ENCODE measurements at places on chromosomes 1 and 21.
A peak's percentile ranks its signal among the peaks of the same experiment; 100 is the strongest.

DNA sequence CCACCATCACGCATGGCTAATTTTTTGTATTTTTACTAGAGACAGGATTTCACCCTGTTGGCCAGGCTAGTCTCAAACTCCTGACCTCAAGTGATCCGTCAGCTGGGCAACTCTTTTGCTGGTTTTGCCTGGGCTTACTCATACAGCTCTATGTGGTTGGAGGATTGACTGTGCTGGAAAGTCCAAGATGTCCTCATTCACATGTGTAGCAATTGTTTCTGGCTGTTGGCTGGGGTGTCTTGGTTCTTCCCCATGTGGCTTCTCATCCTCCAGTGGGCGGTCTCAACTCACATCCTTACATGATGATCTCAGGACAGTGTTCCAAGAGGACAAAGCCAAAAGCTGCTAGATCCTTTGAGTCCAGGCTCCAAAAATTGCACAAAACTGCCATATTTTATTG, 53.3 kb downstream of the TEX35 start:
- DNase-seq: no peak

DNA sequence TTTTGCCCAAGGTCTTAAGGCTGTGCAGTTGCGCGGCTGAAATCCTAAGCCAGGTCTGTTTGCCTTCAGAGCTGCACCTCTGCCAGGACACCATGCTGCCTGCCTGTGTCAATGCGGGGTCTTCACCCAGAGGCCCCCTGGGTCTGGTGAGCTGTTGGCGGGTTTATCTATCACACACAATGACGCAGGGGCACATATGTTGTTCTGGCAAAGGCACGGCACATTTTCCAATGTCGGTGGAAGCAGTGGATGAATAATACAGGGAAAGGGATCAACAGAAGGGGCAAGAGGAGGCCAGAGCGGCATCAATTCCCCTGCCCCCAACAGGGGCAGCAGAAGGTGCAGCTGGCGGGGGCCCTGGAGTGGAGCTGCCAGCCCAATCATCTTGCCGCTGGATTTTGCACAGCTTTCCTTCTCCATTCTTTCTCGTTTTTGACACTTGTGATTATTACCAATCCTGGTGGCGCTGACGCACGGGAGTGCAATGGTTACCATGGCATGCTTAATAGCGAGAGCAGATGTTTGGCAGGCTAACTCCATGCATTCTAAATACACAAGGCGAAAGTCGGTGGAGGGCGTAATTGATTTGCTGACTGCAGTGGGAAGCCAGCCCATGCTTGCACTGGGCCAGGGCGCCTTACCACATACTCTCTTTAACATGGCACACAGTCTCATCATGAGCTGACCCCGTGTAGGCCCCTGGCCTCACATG, 45.8 kb upstream of the CYP2J2 start:
- DNase-seq: no peak

DNA sequence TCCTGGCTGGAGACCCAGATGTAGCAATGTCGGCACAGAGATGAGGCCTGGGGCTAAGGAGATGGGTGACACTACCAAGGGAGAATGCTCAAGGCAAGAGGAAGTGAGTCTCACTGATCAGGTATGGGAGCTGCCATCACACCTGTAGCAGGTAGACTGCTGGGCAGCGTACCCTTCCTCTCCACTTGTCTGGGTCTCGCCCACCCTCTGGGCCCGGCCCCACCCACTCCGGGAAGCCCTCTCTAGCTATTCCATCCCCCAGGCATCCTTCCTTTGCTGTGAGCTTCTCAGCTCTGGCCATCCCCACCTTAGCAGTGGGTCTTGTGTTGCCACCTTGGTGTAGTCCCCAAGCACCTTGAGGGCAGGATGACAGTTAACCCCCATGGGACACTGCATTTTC, 87.7 kb upstream of the EDN2 start:
- no peak for DNase-seq

- DNase-seq: no peak
Observed at GRCh38 chr1:7962014-7962335, 464 bp downstream of the PARK7 start.

GRCh38 chr1:167198518-167199133, 22.1 kb upstream of the POU2F1 start:
- no peak for DNase-seq

DNA sequence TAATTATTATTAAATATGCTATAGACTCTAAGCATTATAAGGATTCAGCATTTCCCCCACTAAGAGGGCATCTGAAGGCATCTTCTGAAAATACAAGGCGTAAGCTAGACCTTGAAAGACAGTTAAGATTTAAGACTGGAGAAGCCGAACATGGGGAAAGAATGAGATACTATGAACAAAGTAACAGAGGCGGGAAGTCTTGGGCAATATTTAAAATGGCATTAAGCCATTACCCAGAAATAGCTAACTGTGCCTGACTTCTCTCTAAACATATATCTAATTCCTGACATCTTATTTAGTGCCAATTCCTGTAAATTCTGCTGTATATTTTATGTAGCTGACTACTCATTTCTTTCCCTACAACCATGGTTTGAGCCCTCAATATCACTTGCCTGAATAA, 20.9 kb downstream of the DPH5 start:
- no peak for DNase-seq

GRCh38 chr1:24020025-24020424, 39.9 kb upstream of the SRSF10 start:
- DNase-seq: no peak

DNA sequence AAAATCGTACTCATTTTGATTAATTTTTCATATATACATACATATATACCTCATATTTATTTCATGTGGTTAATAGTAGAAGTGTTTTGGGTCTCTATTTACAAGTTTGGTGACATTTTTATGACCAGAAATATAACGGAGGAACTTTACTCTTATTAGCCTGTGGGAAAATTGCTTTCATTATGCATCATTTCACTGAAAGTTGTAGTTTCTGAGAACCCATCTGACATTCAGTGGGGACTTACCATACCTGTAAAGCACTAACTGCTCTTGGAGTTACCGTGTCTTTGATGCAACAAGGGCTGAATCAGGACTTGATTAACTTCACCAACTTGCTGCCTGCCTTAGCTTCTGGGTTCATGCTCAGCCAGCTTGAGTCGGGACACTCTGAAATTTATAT, 49.9 kb upstream of the ITPKB start:
- no peak for DNase-seq

DNA sequence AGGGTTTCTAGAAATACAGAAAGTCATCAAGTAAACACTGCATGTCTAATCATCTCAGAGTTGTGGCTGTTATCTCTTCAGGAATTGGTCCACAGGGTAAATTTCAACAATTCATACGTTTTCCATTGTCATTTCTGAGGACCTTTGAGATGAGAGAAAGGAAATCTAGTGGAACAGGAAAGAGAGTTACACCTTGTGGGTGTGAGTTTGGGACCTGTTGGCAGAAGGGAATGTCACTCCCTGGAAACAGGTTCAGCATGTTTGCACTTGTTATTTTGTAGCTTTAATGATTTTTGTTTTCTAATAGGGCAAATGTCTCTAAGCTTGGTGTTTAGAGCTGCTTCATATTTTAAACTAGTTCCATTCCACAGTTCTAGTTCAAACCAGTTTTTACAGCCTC, 5.6 kb downstream of the TMEM167B start:
- DNase-seq: no peak

DNA sequence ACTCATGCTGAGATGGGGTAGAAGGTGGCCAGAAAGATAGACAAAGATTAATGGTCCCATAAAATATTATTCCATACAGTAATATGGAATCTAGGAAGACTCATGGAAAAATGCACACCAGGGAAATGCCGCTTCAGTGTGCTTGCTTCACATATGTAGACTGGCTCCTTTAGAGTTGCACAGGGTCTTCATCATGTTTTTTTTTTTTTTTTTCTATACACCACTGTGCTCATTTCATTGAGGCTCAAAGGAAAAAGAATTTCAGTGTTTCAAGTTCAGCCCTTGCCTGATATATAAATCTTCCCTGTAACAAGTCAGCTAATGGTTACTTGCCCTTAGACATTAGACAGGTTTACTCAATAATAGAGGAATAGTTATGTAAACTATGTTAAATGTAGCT, 33.2 kb downstream of the KCNK2 start:
- no peak for DNase-seq

DNA sequence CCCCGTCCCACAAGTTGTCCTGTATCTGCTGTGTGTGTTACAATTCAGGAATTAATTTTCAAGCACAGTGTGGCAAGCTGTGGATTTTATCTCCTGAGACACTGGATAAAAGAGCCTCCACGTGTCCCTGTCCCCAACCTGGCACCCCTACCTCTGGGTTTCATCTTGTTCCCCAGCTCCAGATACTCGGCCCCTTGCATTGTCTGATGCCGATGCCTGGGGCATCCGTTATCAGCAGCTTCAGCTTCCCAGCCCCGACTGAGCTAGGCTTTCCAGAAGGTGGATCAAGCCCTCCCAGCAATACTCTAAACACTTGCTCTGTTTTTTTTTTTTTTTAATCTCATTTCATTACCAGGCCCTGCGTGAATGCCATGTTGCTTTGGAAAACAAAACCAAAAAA, 159.4 kb downstream of the PLXNA2 start:
- DNase-seq: no peak

GRCh38 chr21:41847066-41847804, 31.9 kb downstream of the PRDM15 start:
- no peak for DNase-seq

DNA sequence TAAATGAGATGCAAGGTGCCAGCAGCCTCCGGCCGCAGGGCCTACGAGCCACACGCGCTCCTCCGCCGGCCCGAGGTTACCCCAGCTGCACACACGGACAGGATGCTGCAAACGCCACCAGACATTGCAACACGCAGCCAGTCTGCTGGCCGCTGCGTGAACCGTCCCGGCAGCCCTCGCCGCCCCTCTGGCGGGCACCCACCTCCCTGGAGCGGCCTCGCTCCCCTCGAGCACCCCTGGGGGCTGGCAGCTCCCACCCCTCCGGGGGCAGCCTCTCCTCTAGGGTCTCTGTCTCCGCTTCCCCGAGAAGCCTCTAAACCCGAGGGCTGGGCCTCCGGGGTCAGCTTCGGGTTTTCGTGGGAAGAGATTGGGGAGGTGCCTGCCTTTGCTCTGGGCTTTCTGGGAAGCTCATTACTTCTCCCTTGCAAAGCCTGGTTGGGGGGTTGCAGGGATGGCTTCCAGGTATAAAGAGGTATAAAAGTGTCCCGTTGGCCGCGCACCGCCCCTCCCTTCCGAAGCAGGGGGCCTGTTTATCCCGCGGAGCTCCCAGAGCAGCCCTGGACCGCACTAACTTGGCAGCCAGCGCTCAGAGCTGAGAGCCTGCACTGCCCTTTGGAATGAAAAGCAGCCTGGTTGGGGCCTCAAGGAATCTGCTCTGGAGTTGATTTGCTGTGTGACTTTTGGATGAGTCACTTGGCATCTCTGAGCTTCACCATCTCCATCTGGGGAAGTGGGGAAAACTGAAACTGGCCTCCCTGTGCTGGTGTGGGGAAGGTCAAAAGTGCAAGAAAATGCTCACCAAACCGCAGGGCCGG, 21.8 kb downstream of the DHRS3 start:
- DNase-seq: peak; percentile 88

- DNase-seq: no peak
Observed at GRCh38 chr1:10617318-10617717, 142.6 kb downstream of the PEX14 start.

- DNase-seq: no peak
Observed at GRCh38 chr1:4734791-4735190, 80.4 kb downstream of the AJAP1 start.

DNA sequence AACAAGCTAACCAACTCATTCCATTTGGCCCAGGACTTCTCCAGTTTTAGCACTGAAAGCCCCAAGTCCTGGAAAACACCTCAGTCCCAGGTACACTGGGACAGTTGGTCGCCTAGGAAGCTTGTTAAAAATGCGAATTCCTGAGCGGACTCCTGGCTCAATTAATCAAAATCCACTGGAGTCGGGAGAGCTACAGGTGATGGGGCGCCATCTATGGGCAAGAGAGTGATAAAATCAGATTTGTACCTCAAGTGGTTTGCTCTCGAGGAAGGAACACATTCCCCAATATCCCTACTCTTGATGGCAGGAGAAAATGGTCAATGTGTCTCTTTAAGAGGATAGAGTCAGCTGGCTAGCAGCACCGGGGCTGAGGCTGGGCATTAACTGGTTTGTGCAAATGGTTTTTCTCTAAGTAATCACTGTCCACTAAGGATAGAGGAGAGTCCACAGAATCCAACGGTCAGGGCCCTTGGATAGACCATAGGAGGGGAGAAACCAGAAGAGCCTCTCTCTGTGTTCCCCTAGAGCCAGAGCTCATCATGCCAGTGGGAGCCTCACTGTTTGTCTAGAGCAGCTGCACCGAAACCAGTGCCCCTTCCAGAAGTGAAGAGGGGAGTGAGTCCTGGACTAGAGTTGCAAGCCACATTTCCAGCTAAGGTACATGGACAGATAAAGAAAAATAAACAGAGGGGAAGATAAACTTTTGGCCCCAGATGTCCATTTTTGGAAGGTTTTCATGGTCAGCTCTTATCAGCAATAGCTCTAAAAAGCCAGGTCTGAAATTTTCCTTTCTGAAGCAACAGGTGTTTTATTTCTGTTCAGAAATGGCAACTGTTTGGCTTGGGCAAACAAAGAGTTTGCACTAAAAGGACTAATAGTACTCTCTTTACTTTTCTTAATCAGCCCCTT, 148.5 kb downstream of the TENT5C start:
- DNase-seq: peak; percentile 61

DNA sequence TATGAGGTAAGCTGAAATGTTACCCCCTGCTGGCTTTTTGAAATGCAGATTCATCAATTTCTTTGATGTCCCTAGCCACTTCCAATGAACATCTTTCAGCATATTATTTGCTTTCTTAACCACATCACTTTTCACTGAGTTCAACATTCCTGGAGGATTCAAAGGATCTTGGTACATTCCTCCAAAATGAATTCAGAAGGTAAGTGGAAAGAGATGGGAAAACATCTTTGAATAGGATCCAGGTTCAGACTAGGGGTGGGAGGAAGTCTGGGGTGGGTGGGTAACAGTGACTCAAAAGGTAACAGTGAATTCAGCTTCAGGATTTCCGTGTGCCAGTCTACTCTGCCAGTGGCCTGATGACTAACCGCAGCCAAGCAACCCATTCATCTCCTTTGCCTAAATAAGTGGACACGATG, 180.7 kb downstream of the ZC3H11B start:
- DNase-seq: no peak

GRCh38 chr1:202656057-202656456, 54.2 kb downstream of the SYT2 start:
- DNase-seq: peak; percentile 45

DNA sequence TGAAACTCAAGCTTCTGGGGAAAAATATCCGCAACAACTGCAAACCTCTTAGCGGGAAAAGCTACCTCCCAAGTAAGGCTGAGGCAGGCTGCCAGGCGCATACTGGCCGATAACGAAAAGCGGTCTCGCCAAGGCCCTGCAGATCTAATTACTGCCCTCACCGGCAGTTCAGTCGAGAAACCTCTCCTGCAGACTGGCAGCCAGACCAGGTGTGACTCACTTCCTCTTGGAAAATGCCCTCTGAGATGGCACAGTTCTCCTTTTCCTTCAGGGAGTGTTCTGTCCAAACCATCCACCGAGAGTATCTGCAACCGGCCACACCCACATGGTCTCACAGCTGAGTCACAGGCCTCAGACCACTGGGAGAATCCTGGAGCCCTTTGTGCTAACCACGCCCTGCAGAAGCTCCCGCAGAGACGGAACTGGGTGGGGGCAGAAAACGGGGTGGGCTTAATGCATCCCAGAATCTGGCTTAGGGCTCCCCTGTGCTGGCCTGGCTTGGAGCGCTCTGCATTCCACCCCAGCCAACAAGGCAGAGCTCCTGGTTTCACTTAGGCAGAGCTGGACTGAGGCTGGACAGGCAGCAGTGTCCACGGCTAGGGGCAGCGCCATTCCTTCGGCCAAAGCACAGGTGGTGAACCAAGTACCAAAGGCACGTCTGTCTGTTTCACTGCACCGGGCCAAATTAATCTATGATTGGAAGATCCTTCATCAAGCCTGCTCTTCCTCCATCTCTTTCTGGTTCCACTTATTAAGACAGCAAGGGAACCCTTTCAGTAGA, 1.2 kb downstream of the S100A10 start:
- DNase-seq: peak; percentile 90
